ENCODE measurements at places on chromosomes 16 and 17. TPM values are rescaled to one million over a fixed set of nuclear protein-coding genes. Genes with fewer than 3 reads are reported as not detected.

- DNase-seq, result no peak
- H3K36me3 ChIP-seq, result no peaks in the 10 kb centered on the region
- H3K27ac ChIP-seq, result no peak overlapping the region
- no peak overlapping the region for H3K4me3 ChIP-seq
- H3K27me3 ChIP-seq, result peaks cover 25% of the 10 kb centered on the region
- peaks cover 20% of the 10 kb centered on the region for H3K4me1 ChIP-seq
These were observed 1.0 kb downstream of the SRCIN1 start for GRCh38 chr17:38604479-38605403.

- H3K4me3 ChIP-seq, result peak overlapping the region; percentile 46
- peak overlapping the region; percentile 92 for H3K27ac ChIP-seq
- peak; percentile 88 for DNase-seq
- H3K27me3 ChIP-seq, result no peaks in the 10 kb centered on the region
- H3K36me3 ChIP-seq, result no peaks in the 10 kb centered on the region
- peaks cover 21% of the 10 kb centered on the region for H3K4me1 ChIP-seq
These were observed 15.4 kb downstream of the TNS4 start for GRCh38 chr17:40485851-40486521.

DNA sequence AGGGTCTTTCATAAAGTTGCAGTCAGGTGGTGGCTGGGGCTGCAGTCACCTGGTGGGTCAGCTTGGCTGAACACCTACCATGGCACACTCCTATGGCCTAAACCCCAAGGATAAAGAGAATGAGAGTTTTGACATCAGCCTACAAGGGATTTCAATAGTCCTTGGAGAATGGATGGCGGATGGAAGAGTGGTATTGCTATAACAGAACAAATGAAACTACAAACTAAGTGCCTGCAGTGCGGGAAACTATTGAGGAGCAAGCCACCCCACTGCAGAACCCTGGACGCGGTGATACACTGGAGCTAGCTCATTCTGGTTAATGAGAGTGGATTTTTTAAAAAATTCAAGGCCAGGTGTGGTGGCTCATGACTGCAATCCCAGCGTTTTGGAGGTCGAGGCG, 3.0 kb upstream of the PRPSAP2 start:
- no peak for DNase-seq
- no peaks in the 10 kb centered on the region for H3K4me1 ChIP-seq
- H3K4me3 ChIP-seq, result no peak overlapping the region
- no peaks in the 10 kb centered on the region for H3K36me3 ChIP-seq
- H3K27me3 ChIP-seq, result no peaks in the 10 kb centered on the region

DNA sequence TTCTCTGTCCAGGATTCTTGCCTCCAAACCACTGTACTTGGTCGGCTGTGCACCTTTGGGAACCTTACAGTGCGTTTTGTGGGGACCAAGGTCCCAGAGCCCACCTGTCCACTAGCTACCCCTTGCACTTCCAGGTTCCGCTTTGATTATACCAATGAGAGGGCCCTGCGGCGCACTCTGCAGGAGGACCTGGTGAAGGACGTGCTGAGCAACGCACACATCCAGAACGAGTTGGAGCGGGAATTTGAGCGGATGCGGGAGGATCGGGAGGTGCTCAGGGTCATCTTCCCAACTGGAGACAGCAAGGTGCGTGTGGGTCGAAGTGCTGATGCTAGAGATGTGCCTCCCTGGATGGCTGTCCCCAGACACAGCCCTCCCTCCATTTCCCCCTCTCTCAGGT, 18.8 kb downstream of the POLR2A start:
- no peaks in the 10 kb centered on the region for H3K4me1 ChIP-seq
- no peaks in the 10 kb centered on the region for H3K27me3 ChIP-seq
- H3K27ac ChIP-seq, result no peak overlapping the region
- H3K4me3 ChIP-seq, result no peak overlapping the region

DNA sequence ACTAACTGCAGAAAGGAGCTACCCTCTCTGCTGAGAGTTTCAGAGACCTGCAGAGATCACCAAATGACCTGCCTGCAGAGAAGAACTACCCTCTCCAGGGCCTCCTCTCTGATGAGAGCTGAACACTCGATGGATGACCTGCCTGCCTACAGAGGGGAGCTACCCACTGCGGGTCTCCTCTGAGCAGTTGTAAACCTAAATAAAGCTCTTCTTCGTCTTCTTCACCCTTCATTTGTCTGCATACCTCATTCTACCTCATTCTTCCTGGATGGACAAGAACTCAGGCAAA, 24.2 kb downstream of the SSH2 start:
- no peak overlapping the region for H3K4me3 ChIP-seq
- H3K36me3 ChIP-seq, result no peaks in the 10 kb centered on the region
- no peak overlapping the region for H3K27ac ChIP-seq
- H3K4me1 ChIP-seq, result no peaks in the 10 kb centered on the region
- no peak for DNase-seq
- H3K27me3 ChIP-seq, result no peaks in the 10 kb centered on the region

- no peaks in the 10 kb centered on the region for H3K36me3 ChIP-seq
- DNase-seq, result peak; percentile 70
- no peaks in the 10 kb centered on the region for H3K4me1 ChIP-seq
These were observed 4.1 kb downstream of the MGAT5B start for GRCh38 chr17:76872221-76872873.

- no peaks in the 10 kb centered on the region for H3K36me3 ChIP-seq
- H3K27ac ChIP-seq, result peak overlapping the region; percentile 93
- H3K4me3 ChIP-seq, result peak overlapping the region; percentile 92
- H3K4me1 ChIP-seq, result peaks cover 11% of the 10 kb centered on the region
- no peaks in the 10 kb centered on the region for H3K27me3 ChIP-seq
These were observed 571 bp downstream of the CAVIN1 start for GRCh38 chr17:42422412-42422957.

- peak overlapping the region; percentile 78 for H3K27ac ChIP-seq
- no peak for DNase-seq
- H3K4me1 ChIP-seq, result peaks cover 4% of the 10 kb centered on the region
- peak overlapping the region; percentile 19 for H3K4me3 ChIP-seq
- no peaks in the 10 kb centered on the region for H3K36me3 ChIP-seq
- H3K27me3 ChIP-seq, result no peaks in the 10 kb centered on the region
These were observed 8.1 kb upstream of the TMEM100 start for GRCh38 chr17:55730808-55731207.

- DNase-seq, result no peak
- H3K36me3 ChIP-seq, result no peaks in the 10 kb centered on the region
- no peaks in the 10 kb centered on the region for H3K27me3 ChIP-seq
- no peaks in the 10 kb centered on the region for H3K4me1 ChIP-seq
- no peak overlapping the region for H3K4me3 ChIP-seq
These were observed 86.9 kb upstream of the CBX4 start for GRCh38 chr17:79926142-79926604.

DNA sequence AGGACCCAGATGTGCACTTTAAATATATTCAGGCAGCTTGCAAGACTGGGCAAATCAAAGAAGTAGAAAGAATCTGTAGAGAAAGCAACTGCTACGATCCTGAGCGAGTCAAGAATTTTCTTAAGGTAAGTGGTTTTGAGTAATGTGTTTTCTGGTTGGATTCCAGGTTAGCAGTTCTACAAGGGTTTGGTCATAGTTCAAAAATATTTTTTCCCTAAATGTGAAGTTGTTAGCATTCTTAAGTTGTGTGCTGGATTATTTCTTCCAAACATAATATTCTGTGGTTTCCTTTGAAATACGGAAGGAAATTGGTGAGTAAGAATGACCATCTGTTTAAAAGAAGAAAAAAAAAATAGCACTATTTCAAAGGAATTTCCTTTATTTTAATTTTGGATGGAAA, 38.4 kb downstream of the PTRH2 start:
- H3K36me3 ChIP-seq, result no peaks in the 10 kb centered on the region
- H3K27ac ChIP-seq, result peak overlapping the region; percentile 30
- no peak for DNase-seq
- no peak overlapping the region for H3K4me3 ChIP-seq
- no peaks in the 10 kb centered on the region for H3K4me1 ChIP-seq

GRCh38 chr16:54509456-54509855, 222.9 kb upstream of the IRX3 start:
- H3K36me3 ChIP-seq, result no peaks in the 10 kb centered on the region
- H3K27ac ChIP-seq, result no peak overlapping the region
- DNase-seq, result no peak
- peaks cover 9% of the 10 kb centered on the region for H3K4me1 ChIP-seq
- no peak overlapping the region for H3K4me3 ChIP-seq

DNA sequence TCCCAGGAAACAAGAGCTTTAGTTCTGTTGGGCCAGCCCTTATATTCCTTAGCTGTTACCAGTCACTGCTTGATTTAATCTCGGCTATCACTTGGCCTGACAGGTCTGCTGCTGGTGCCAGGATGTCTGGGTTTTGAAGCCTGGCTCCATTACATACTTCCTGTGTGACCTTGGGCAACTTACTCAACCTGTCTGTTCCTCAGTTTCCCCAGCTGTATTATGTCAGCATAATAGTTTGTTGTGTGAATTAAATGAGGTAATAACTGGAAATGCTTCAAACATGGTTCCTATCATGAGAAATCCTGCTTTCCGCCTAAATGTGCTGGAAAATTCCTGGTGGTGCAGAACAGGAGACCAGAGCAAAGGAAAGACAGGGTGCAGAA, 50.6 kb upstream of the STH start:
- H3K27ac ChIP-seq, result no peak overlapping the region
- H3K27me3 ChIP-seq, result no peaks in the 10 kb centered on the region
- H3K36me3 ChIP-seq, result no peaks in the 10 kb centered on the region

- no peaks in the 10 kb centered on the region for H3K27me3 ChIP-seq
- DNase-seq, result peak; percentile 82
- H3K36me3 ChIP-seq, result no peaks in the 10 kb centered on the region
These were observed 2.8 kb downstream of the RAB40C start for GRCh38 chr16:592518-593306.

- no peaks in the 10 kb centered on the region for H3K36me3 ChIP-seq
- DNase-seq, result no peak
- no peak overlapping the region for H3K4me3 ChIP-seq
- H3K27ac ChIP-seq, result no peak overlapping the region
These were observed 53.2 kb downstream of the MYH11 start for GRCh38 chr16:15803618-15804017.

GRCh38 chr17:8226536-8227237, 16.3 kb upstream of the AURKB start:
- peaks cover 4% of the 10 kb centered on the region for H3K36me3 ChIP-seq
- peak; percentile 77 for DNase-seq
- H3K4me1 ChIP-seq, result no peaks in the 10 kb centered on the region
- H3K4me3 ChIP-seq, result peak overlapping the region; percentile 16
- H3K27me3 ChIP-seq, result no peaks in the 10 kb centered on the region

DNA sequence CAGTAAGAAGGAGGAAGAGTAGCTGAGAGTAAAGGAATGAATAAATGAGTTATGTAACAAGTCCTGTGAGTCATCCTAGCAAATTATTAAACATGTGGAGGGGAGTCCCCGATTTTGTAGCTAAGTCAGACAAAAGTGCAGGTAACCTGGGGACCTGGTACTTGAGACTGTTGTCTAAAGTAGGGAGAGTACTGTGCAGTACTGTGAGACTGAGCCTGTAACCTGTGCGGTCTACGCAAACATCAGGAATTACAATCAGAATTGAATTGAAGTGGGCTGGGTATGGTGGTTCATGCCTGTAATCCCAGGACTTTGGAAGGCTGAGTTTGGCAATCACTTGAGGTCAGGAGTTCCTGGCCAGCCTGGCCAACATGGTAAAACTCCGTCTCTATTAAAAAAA, 35.7 kb downstream of the IKZF3 start:
- no peak overlapping the region for H3K4me3 ChIP-seq
- no peak for DNase-seq
- no peaks in the 10 kb centered on the region for H3K36me3 ChIP-seq
- H3K4me1 ChIP-seq, result no peaks in the 10 kb centered on the region
- H3K27me3 ChIP-seq, result no peaks in the 10 kb centered on the region

GRCh38 chr16:49556606-49557446, 183.2 kb downstream of the C16orf78 start:
- no peaks in the 10 kb centered on the region for H3K4me1 ChIP-seq
- H3K36me3 ChIP-seq, result no peaks in the 10 kb centered on the region
- H3K4me3 ChIP-seq, result no peak overlapping the region
- H3K27ac ChIP-seq, result no peak overlapping the region
- no peaks in the 10 kb centered on the region for H3K27me3 ChIP-seq

- no peaks in the 10 kb centered on the region for H3K27me3 ChIP-seq
- DNase-seq, result no peak
- H3K27ac ChIP-seq, result peak overlapping the region; percentile 40
- H3K36me3 ChIP-seq, result no peaks in the 10 kb centered on the region
- peaks cover 18% of the 10 kb centered on the region for H3K4me1 ChIP-seq
- H3K4me3 ChIP-seq, result peak overlapping the region; percentile 81
These were observed 752 bp downstream of the TBC1D24 start for GRCh38 chr16:2475413-2476344.

- DNase-seq, result peak; percentile 83
- H3K27me3 ChIP-seq, result no peaks in the 10 kb centered on the region
- no peaks in the 10 kb centered on the region for H3K4me1 ChIP-seq
- no peaks in the 10 kb centered on the region for H3K36me3 ChIP-seq
These were observed 86.8 kb downstream of the WWP2 start for GRCh38 chr16:69848637-69849545.

GRCh38 chr17:82050761-82051641, 610 bp downstream of the RFNG start:
- H3K4me1 ChIP-seq, result peaks cover 23% of the 10 kb centered on the region
- no peaks in the 10 kb centered on the region for H3K36me3 ChIP-seq
- H3K27ac ChIP-seq, result peak overlapping the region; percentile 55
- H3K4me3 ChIP-seq, result peak overlapping the region; percentile 79
- DNase-seq, result no peak

- no peak overlapping the region for H3K27ac ChIP-seq
- H3K36me3 ChIP-seq, result no peaks in the 10 kb centered on the region
- H3K27me3 ChIP-seq, result no peaks in the 10 kb centered on the region
- DNase-seq, result no peak
- H3K4me3 ChIP-seq, result no peak overlapping the region
These were observed 8.8 kb downstream of the TMEM186 start for GRCh38 chr16:8788578-8789172.

- H3K4me3 ChIP-seq, result no peak overlapping the region
- DNase-seq, result no peak
- H3K27me3 ChIP-seq, result no peaks in the 10 kb centered on the region
- H3K36me3 ChIP-seq, result no peaks in the 10 kb centered on the region
These were observed 250.2 kb downstream of the CDH13 start for GRCh38 chr16:82876951-82877350.

- no peak overlapping the region for H3K27ac ChIP-seq
- H3K4me1 ChIP-seq, result no peaks in the 10 kb centered on the region
- H3K36me3 ChIP-seq, result no peaks in the 10 kb centered on the region
- H3K27me3 ChIP-seq, result no peaks in the 10 kb centered on the region
- no peak overlapping the region for H3K4me3 ChIP-seq
These were observed 11.5 kb downstream of the APPBP2 start for GRCh38 chr17:60514500-60514899.

Gene TMEM238L
- 0.66 TPM for total RNA-seq

Gene KRTAP9-2
- not detected for total RNA-seq

Gene CSH2
- not detected for total RNA-seq

Gene CACNG3
- total RNA-seq, result not detected

Gene GPR179
- under 0.01 TPM for total RNA-seq

Gene SMIM36
- total RNA-seq, result not detected

Gene HOXB4
- 2.3 TPM for total RNA-seq

Gene SLC13A2
- 4.0 TPM for total RNA-seq

Gene HIGD1B
- total RNA-seq, result not detected

Gene ZNF267
- 12.8 TPM for total RNA-seq

Measured in breast epithelium (tissue), 4 donors.